ENCODE measurements at places on chromosomes 11 and 22.

GRCh38 chr11:68892576-68892975 lies 11.1 kb downstream of the MRPL21 start:
- no peak for DNase-seq

DNA sequence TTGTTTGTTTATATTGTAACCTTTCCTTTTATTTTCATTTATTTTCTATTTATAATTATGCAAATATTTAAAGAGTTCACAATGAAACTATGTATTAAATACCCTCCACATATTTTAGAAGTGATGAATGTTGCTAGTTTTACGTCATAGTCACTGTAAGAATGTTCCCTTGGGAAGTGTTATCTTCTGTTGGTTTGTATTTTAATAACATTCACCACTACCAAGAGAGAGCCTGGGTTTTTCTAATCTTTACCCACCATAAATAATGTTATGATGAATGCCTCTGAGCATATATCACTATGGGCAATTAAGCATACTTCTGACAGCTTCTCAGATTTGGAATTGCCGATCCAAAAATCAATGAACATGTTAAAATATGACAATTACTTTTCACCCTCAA lies 80.7 kb downstream of the GGT1 start:
- DNase-seq: no peak

DNA sequence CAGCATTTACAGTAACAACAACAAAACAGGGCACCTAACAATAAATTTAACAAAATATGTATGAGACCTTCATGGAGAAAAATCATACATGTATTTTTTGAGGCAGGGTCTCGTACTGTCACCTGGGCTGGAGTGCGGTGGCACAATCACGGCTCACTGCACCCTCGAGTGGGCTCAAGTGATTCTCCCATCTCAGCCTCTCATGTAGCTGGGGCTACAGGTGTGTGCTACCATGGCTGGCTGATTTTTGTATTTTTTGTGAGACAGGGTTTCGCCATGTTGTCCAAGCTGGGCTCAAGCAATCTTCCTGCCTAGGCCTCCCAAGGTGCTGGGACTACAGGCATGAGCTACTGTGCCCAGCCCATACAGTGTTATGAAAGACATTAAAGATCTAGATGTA lies 278.1 kb downstream of the SWAP70 start:
- DNase-seq: no peak

- DNase-seq: no peak
Observed at GRCh38 chr11:108758458-108758857, 93.6 kb downstream of the DDX10 start.

DNA sequence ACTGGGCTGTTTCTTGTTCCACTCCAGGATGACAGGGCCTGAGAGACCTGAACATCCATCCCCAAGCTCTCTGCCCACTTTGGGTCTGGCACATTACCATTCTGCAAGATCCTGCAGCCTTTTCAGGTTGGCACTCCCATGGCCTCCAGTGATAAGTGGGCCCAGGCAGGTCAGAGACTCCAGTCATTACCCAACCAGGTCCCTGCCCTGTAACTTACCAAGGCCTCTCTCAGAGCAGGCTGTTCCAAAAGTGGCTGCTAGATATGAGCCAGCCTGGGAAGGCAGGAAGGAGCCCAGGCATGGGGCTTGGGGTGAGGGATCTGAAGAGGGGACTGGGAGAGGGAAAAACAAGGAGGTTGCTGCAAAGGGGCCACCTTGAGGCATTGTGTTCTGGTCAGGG lies 35.9 kb downstream of the KCNQ1OT1 start:
- no peak for DNase-seq

- no peak for DNase-seq
Observed at GRCh38 chr11:64252003-64252872, 908 bp downstream of the PLCB3 start.

- DNase-seq: no peak
Observed at GRCh38 chr11:128164080-128164741, 423.1 kb downstream of the ETS1 start.

GRCh38 chr11:88484873-88485621 lies 147.5 kb upstream of the CTSC start:
- no peak for DNase-seq

DNA sequence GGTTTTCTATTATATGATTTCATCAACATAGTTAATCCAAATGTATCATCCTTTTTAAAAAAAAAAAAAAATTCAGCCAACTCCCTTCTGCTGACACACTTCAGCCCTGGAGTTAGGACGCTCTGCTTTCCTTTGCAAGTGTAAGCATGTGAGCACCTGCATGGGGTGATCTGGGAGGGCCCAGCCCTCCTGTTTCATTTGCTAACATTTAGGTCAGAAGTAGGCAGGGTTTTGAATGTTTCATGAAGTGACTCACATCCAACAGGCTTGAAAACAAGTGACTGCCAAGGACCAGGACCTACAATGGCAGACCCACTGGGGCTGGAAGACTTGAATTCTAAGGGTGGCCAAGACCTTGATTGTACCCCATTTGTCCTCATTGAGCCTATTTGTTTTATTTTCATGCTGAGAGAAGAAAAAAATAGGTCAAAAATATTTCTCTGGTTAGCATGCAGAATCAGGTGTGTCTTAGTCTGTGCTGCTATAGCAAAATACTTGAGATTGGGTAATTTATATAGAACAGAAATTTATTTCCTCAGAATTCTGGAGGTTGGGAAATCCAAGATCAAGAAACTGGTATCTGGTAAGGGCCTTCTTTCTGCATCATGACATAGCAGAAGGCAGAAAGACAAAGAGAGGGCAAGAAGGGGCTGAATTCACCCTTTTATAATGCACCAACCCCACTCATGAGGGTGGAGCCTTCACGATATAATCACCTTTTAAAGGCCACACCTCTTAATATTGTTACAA lies 137.6 kb downstream of the CD44 start:
- no peak for DNase-seq

- no peak for DNase-seq
Observed at GRCh38 chr11:87347854-87348253, 310.1 kb downstream of the TMEM135 start.

DNA sequence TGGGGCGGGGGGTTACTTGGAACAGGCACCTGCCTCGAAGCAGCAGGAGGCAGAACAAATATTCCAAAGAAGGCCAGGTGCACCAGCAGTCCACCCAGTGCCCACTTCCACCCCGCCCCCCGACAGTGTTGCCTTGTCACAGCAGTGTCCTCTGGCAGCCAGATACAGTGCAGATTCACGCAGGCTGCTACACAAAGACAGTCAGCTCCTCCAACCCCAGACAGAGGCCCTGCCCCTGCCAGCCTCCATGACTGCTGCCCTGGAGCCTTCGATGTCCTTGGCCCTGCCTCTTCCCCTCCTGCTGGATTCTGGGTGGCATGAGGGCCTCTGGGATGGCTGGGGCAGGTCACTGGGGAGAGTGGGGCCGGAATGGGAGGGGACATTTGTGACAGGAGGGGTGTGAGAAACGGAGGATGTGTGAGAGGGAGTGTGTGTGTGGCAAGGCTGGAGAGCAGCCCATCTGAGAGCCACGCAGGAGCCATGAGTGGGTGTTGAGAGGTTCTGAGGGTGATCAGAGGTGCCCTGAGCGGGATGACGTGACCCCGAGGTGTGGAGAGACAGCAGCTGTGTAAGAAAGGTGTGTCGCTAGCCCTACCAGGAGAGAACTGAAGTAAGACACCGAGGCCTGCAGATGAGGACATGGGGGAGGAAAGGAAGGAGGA lies 173.7 kb downstream of the CEP164 start:
- peak; percentile 75 for DNase-seq

DNA sequence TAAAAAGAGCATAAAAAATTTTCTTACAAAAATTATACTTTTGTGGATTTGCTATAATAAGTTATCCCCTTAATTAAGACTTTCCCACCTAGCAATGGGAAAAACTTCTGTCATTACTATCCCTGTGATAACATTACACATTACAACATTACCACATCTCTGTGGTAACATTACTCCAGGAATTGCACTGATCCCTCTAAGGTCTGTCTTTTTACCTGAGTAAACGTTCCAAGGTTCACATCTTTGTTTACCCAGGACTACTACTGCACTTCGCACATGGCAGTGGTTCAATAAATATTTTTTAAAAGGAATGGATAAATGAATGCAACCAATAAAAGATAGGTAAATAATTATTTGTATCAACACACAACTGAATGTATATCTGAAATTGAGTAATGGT lies 92.4 kb upstream of the NOX4 start:
- DNase-seq: no peak

- DNase-seq: no peak
Observed at GRCh38 chr22:40247976-40248375, 70.3 kb downstream of the TNRC6B start.

GRCh38 chr22:44942056-44942455 lies 67.7 kb downstream of the PHF21B start:
- DNase-seq: no peak

GRCh38 chr22:44214764-44215163 lies 34.0 kb downstream of the PARVG start:
- no peak for DNase-seq

GRCh38 chr11:121814296-121814695 lies 301.7 kb downstream of the BLID start:
- no peak for DNase-seq

DNA sequence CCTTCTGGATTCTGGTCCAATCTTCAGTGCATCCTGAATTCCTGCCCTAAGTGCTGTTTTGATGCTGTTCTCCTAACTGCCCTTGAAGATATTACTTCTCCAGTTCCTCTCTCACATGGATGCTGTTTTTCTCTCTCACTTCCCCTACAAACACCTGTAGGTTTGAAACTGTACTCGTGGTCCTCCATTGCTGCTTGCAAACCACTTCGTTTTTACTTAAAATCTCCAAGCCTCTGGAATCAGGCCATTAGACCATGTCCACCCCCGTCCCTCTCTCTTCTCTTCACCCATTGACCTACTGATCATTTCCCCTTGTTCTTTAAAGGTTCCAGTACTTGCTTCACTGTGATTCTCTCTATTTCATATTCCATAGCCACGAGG lies 988.1 kb downstream of the NTM start:
- DNase-seq: no peak

GRCh38 chr11:19882356-19882755 lies 169.7 kb downstream of the NAV2 start:
- no peak for DNase-seq

DNA sequence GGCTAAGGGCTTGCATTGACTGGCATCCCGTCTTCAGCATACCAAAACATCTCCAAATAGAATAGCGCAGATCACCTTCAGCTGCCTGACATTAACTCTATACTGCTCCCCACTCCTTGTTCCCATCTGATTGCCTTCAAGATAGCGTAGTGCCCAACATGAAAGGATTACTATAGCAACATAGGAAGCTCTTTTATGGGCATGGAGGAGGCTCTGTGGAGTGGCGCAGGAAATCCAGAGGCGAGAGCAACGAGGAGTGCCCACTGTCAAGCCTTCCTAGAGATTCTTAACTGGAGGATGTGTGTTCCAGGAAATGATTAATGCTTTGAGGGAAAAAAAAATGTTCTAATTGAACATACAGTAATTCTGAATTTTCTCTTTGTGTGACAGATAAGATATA lies 213.3 kb downstream of the CADM1 start:
- DNase-seq: no peak

DNA sequence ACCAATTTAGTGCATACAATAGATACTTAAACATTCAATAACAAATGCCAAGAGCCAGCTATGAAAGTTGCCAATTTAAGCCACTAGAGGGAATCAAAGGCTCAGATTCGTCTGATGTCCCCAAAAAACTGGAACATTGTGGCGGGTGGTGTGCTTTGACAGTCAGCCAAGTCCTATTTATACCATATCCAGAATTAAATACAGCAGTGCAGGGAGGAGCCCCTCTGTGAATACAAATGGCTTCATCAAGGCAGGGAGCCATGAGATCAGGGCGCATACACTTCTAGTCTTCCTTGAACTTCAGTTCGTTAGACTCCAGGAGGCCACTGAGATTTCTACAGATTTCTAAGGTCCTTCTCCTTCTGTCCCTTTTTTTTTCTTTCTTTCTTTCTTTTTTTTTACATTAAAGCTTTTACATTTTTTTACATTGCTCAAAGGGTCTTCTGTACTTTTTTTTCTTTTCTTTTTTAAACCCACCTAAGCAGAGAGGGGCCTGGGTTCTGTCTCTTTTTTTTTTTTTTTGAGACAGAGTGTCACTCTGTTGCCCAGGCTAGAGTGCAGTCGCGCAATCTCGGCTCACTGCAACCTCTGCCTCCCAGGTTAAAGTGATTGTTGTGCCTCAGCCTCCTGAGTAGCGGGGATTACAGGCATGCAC lies 41.5 kb upstream of the HSPA8 start:
- peak; percentile 20 for DNase-seq

All from NCI-H2107 (cell line).